ENCODE measurements at places on chromosomes 1 and 21.

DNA sequence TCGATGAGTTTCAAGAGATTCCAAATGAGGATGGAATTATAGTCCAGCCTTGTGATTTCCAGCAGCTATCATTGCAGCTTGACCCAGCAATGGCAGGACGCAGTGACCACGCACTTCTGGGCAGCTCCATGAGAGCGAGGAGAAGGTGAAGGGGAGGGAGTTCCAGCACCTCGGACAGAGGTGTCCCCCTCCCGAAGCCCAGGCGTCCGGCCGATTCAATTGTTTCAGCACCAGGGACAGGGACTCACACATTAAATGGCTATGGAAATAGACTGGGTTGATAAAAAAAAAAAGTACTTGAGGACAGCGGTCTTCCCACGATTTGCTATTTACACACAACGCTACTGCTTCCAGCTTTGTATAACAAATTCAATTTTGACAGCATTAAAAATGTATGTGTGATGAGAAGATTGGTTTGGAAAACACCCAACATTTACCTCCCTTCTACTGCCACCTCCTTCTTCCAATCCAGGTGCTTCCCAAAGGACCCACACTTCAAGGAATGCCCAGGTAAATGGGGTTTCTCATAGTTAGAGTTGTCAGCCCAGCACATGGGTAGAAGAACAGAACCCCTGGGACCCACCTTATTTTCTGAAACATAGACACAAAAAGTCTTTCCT is 71.8 kb downstream of the DISP3 start:
- DNase-seq, result peak; percentile 38

DNA sequence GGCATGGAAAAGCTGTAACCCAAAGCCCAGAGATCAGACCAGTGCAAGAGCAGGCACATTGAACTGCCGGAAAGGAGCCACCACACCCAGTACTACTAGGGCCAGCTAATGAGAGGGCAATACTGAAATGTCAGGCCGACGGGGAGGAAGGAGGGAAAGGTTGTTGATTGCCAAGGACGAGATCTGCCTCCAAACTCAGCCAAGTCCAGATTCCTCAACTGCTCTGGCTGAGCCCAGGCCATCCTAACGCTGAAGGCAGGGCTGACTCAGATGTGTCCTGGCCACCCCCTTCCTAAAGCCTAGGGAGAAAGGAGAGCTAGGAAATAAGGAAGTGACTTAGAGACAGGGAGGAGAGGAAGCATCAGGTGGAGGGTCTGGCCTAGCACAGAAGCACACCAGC is 42.1 kb upstream of the IPO9 start:
- no peak for DNase-seq

- DNase-seq, result no peak
Measured at GRCh38 chr1:222815440-222815765, 564 bp downstream of the DISP1 start.

GRCh38 chr1:89050649-89051033 is 14.4 kb downstream of the GBP1 start:
- DNase-seq, result no peak

DNA sequence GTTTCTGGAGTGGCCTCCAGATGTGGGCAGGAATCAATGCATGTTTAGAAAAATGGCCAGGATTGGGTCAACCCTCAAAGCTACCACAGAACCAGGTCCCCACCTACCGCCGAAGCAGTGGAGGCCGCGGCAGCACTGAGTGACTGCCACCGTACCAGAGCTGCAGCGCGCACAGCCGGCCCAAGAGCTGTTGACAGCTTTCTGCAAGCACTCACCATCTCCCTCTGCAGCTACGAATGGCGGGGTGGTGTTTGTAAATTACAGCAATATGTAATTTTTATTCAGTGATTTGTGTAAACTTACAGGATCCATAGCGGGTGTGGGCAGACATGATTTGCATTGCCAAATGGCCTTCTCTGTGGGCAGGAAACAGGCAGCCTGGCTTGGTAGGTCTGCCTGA is 96.4 kb downstream of the CAMK2N1 start:
- no peak for DNase-seq

GRCh38 chr1:209879539-209879938 is 51.8 kb downstream of the UTP25 start:
- DNase-seq, result no peak

DNA sequence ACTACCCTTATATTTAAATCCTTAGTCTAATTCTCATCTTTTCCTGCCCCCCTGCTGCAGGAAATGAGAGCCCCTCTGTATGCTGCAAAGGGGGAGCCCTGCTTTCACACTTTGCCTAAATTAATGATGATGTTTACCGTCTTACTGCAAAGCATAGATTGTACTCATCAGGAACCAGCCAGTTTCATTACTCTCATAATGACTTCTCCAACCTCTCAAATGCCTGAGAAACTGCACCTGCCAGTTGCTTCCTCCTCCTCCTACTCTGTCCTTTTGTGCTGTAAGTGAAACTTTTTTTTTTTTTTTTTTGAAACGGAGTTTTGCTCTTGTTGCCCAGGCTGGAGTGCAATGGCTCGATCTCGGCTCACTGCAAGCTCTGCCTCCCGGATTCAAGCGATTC is 101.7 kb downstream of the ADSS2 start:
- peak; percentile 38 for DNase-seq

GRCh38 chr21:32143241-32143939 is 135.5 kb downstream of the MIS18A start:
- DNase-seq, result no peak

DNA sequence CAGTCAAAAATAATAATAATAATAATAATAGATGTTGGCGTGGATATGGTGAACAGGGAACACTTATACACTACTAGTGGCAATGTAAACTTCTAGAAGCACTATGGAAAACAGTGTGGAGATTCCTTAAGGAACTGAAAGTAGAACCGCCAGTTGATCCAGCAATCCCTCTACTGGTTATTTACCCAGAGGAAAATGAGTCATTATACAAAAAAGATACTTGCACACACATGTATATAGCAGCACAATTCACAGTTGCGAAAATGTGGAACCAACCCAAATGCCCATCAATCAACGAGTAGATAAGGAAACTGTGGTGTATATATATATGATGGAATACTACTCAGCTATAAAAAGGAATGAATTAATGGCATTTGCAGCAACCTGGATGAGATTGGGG is 176.0 kb downstream of the PLPP3 start:
- DNase-seq, result no peak

GRCh38 chr1:117671781-117672501 is 66.1 kb downstream of the TENT5C start:
- DNase-seq, result no peak

Data from CD4-positive, CD25-positive, alpha-beta regulatory T cell (primary cell).